ENCODE measurements at places on chromosomes 2 and 18.

- no peak for DNase-seq
Measured at GRCh38 chr2:68835621-68836020, 35.6 kb downstream of the BMP10 start.

DNA sequence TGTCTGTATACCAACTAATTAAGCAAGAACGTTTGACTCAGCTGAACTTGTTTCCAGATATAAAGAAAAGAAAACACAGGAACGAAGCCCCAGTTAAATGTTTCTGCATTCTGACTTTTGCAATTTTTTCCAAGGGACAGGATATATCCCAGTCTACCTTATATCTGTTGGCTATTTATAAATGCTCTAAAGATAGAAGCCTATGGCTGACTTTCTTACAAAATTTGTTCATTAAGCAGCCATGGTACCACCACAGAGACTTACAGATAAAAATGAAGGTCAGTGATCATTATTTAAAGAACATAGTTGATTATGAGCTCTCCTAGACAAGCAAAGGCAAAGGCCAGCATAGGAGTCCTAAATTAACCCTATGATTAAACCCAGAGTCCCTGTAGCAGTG lies 462.7 kb upstream of the SPHKAP start:
- no peak for DNase-seq

- DNase-seq: peak; percentile 70
Measured at GRCh38 chr2:215900203-215900611, 113.1 kb downstream of the MREG start.

DNA sequence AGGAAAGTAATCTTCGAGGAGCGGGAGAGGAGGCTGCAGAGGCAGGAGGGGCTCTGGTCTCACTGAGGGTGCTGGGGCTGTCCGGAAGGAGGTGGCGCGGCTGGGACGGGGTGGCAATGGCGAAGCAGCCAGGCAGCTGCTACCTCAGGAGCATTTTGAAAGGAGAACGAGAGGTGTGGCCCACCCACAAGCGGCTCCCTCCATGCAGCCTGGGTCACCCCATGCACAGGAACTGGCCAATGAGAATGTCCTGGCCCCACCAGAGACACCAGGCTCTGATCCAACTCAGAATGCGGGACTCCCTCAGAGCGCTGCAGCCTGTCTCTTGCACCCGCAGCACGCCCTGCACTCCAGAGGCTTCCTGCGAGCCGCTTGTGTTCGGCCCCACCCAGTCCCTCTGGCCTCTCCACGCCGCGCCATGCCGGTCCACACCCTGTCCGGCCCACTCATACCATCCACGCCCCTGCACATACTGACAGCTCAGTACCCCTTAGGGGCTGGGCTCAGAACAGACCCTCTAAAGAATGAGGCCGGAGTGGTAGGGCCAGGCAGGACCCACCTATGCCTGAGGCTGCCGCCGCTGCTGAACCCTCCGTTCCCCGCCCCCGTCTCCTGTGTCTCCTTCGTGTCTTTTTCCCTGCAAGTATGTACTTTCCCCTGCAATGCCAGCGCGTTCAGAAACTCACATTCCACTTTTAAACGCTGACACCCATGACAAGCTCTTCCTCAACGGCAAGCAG lies 6.4 kb upstream of the BOK start:
- no peak for DNase-seq

DNA sequence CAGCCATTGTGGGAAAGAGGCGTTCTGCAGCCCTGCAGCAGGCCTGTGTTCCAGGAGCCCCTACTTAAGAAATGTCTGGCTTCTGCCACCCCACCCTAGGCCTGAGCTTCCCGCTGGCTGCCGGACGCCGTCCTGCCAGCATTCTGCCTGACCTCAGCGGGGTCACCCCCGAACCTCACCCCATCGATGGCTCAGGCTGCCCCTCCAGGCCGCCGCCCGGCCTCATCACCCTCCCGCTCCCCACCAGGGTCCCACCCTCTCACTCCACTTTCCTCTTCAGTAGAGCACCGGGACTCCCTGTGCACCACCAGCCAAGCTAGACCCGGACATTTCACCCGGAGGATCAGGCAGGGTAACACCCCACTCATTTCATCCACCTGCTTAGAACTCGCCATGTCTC lies 73.6 kb upstream of the SALL3 start:
- no peak for DNase-seq

- DNase-seq: no peak
Measured at GRCh38 chr18:33536904-33537303, 41.1 kb upstream of the ASXL3 start.

GRCh38 chr2:187687585-187687984 lies 133.3 kb upstream of the TFPI start:
- DNase-seq: no peak

DNA sequence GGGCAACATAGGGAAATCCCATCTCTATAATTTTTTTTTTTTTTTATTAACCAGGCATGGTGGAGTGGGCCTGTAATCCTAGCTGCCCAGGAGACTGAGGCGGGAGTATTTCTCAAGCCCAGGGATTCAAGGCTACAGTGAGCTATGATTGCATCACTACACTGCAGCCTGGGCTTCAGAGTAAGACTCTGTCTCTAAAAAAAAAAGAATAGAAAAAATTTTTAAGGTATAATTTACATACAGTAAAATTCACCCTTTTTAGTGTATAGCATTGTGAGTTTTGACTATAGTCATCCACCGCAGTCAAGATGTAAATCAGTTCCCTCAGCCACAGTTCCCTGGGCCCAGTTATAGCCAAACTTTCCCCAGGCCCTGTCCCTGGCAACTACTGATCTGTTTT lies 57.1 kb upstream of the MSH6 start:
- peak; percentile 72 for DNase-seq

DNA sequence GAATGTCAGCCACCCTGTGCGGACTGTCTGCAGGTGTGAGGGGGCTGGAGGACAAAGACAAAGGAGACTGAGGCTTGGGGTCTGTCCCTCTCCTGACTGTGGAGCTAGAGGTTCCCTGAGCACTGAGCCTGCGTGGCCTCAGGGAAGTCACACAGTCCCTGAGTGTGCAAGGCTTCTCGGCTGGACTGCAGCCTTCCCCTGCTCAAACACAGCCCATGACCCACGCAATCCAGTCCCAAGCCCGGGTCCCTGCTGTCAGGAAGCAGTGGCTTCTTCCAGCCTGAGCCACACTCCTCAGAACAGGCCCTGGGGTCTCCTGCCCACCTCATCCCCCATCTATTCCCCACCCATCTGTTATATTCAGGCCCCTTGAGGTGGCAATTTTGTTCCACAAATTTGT lies 2.7 kb downstream of the ASTL start:
- no peak for DNase-seq

DNA sequence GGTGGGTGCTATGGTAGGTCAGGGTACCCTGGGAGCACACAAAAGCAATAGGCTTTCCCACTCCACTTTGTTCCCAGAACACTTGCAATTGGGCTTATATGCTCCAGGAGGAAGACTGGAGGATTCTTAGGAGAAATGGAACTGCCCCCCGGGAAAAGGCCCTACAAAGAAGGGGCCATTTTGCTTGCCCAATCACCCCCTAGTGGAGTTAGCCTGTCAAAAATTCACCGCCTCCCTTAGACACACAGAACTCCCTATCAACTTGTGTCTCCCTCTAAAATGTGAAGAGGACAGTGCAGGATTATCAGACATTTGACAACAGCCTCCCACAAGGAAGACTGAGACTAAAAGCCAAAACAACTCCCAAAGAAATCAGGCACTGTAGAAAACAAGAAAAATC lies 36.5 kb downstream of the NLRC4 start:
- no peak for DNase-seq

- DNase-seq: no peak
Measured at GRCh38 chr18:24710474-24710873, 250.0 kb downstream of the HRH4 start.

DNA sequence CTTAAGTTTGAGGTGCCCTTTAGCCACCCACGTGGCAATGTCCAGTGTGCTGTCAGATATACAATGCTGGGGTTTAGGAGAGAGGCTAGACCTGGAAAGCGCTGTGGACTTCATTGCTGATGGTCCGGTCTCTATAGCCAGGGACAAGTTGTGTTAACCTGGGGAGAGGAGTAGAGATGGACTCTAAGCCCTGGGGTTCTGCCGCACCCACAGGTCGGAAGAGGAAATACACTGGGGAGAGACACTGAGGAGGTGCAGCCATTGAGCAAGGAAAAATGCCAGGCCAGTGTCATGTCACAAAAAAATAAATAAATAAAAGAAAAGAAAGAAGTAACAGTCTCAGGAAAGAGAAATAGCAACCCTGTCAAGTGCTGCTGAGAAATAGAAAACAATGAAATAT lies 106.9 kb upstream of the CBLN2 start:
- no peak for DNase-seq

DNA sequence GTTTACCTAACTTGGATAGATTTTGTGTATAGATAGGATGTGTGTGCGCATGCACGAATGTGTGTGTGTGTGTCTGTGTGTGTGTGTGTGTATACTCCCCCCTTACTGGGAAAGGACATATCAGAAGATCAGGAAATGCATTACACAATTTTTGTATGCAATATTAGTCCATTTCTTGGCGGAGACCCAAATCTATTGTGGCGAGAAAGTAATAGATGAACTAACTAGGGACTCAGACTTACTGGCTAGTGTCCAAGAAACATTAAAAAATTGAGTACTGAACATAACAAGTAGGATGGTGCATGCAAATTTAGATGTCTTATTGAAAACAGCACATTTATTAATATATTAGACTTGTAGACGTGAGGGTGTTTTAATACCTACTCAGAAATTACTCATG lies 1036.5 kb upstream of the FANCL start:
- peak; percentile 50 for DNase-seq

DNA sequence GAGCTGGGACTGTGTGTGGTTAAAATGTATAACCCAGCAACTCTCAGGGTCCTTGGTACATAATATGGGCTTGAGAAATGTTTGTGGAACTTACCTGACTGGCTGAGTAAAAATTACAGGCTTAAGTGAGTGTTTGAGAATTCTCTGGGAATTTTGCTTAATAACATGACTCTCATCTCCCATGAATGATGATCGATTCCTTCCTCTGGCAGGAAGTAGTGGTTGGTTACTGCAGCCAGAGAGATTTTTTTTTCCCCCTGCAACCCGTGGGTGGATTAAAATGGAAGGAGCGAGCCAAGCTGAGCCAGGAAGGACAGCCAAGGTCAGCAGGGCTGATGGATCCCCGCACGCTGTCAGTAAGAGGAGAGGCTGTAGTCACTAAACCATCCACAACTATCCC lies 40.6 kb upstream of the RFX8 start:
- DNase-seq: peak; percentile 75

DNA sequence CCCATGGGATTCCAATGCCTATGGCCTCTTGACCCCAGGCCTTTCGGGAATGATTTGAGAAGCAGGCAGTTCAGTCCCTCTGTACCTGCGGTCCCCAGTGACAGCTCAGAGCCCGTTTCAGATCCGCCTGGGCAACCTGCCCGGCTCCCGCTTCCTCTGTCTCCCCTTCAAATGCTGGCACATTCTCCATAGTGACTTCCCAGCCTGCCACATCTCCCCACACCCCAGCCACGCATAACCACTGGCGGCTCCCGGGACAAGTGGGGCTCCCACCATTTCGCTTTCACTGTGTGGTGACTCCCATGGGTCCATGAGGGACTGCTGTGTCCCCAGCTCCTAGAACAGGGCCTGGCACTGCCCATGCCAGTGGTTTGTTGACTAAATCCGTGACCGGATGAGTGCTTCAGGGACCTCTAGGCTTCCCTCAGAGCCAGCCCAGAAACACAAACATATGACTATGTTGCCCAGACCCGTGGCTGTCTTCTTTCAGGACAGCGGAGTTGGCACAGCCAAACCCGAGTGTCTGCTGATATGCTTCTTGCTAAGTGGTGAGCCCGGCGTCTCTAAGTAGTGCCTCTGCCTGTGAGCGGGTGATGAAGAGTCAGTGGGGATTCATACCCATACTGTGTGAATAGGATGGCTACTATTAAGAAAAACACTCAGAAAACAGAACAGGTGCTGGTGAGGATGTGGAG lies 91.2 kb downstream of the GLI2 start:
- DNase-seq: no peak

GRCh38 chr18:30522288-30522929 lies 520.1 kb downstream of the DSC3 start:
- no peak for DNase-seq

- DNase-seq: no peak
Measured at GRCh38 chr2:216862628-216863398, 2.9 kb upstream of the TNP1 start.

DNA sequence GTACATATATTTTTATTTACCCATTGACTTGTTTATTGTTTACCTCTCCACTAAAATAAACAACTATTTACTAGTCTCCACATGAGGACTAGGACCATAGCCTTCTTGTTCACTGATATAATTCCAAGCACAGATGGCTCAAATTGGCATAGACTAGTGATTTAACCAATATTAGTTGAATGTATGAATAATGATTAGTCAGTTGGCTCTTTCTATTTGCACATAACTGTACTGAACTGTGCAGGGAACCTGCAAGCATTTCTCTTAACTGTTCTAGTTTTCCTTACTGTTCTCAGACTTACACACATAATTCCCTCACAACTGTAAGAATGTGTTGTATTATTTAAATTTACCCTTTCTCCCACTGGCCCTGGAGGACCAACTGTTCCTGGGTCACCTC lies 91.9 kb downstream of the COL3A1 start:
- DNase-seq: no peak

- DNase-seq: no peak
Measured at GRCh38 chr2:48725696-48726494, 29.6 kb downstream of the LHCGR start.

DNA sequence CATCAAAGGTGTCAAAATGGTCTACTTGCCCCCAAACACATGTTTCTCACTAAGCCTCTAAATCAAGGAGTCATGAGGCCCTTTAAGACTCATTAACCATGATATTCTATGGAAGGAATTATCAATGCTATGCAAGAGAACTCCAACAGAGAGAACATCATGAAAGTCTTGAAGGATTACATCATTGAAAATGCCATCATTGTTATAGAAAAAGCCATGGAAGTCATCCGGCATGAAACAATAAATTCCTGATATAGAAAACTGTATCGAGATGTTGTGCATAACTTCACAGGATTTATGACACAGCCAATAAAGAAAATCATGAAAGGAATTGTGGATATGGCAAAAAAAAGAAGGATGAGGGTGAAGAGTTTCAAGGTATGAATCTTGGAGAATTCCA lies 1363.6 kb upstream of the CDH2 start:
- no peak for DNase-seq

DNA sequence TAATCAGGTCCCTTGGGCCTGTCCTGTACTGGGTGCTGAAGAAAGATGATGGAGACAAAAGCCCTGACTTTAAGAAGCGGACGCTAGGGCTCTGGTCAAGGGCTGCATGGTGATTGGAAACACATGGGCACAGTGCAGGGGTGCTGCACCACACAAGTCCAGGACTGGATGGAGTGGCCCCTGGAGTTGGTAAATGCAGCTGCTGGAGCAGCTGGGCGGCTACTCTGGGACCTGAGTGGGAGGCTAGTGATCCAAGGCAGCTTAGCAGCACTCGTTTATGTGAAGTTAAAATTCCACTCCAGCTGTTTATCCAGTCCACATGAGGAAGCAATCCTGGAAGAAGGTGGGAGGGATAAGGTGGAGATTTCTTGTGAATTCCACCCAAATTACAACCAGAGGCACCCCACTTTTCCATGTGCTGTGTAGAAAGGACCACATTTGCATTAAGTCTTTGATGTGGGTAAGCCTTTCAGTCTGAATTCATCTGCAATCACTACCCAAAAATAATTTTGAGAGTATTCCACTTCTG lies 24.9 kb downstream of the MERTK start:
- DNase-seq: no peak

GRCh38 chr2:171909266-171909665 lies 13.0 kb upstream of the HAT1 start:
- no peak for DNase-seq
